ENCODE measurements at places on chromosomes 2 and 18. TPM values are rescaled to one million over a fixed set of nuclear protein-coding genes. Genes with fewer than 3 reads are reported as not detected.

DNA sequence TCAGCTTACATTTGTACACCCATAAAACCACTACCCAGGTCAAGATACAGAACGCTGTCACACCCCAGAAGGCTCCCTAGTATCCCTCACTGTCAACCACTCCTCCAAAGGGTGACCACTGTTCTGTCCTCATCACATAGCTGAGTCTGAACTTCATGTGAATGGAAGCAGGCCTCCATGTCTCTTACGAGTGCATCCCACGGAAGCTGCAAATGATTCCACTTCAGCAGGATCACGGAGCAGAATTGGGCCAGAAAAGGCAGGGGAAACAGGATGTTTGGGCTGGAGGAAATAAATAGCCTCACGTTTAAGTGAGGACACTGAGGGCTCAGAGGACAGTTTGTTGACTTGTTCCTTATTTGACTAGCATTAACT lies 38.4 kb downstream of the LBH start:
- no peaks in the 10 kb centered on the region for H3K36me3 ChIP-seq
- H3K4me1 ChIP-seq: peaks cover 30% of the 10 kb centered on the region
- H3K4me3 ChIP-seq: no peak overlapping the region
- no peaks in the 10 kb centered on the region for H3K27me3 ChIP-seq

- no peaks in the 10 kb centered on the region for H3K36me3 ChIP-seq
- no peak overlapping the region for H3K4me3 ChIP-seq
- DNase-seq: no peak
- H3K4me1 ChIP-seq: no peaks in the 10 kb centered on the region
- no peaks in the 10 kb centered on the region for H3K27me3 ChIP-seq
- H3K27ac ChIP-seq: no peak overlapping the region
These were observed 63.5 kb downstream of the RTTN start for GRCh38 chr18:70142001-70142400.

- no peak overlapping the region for H3K4me3 ChIP-seq
- no peak overlapping the region for H3K27ac ChIP-seq
- H3K4me1 ChIP-seq: no peaks in the 10 kb centered on the region
- no peaks in the 10 kb centered on the region for H3K27me3 ChIP-seq
These were observed 485.2 kb upstream of the SALL3 start for GRCh38 chr18:78494204-78495085.

GALNT5 gene
- total RNA-seq: 75.7 TPM

PLCL1 gene
- 3.2 TPM for total RNA-seq

COLEC11 gene
- total RNA-seq: under 0.01 TPM

All from osteoblast (primary cell).